ENCODE measurements at places on chromosomes 12 and 14.

- no peak for DNase-seq
- no peak overlapping the region for H3K4me3 ChIP-seq
- no peak overlapping the region for H3K27ac ChIP-seq
- peaks cover 11% of the 10 kb centered on the region for H3K27me3 ChIP-seq
- H3K36me3 ChIP-seq: no peaks in the 10 kb centered on the region
Measured at GRCh38 chr12:22101749-22102243, 55.8 kb downstream of the CMAS start.

GRCh38 chr12:21675641-21676040, 18.0 kb upstream of the LDHB start:
- H3K27ac ChIP-seq: peak overlapping the region; percentile 65
- no peak for DNase-seq
- peaks cover 48% of the 10 kb centered on the region for H3K4me1 ChIP-seq
- H3K36me3 ChIP-seq: no peaks in the 10 kb centered on the region

DNA sequence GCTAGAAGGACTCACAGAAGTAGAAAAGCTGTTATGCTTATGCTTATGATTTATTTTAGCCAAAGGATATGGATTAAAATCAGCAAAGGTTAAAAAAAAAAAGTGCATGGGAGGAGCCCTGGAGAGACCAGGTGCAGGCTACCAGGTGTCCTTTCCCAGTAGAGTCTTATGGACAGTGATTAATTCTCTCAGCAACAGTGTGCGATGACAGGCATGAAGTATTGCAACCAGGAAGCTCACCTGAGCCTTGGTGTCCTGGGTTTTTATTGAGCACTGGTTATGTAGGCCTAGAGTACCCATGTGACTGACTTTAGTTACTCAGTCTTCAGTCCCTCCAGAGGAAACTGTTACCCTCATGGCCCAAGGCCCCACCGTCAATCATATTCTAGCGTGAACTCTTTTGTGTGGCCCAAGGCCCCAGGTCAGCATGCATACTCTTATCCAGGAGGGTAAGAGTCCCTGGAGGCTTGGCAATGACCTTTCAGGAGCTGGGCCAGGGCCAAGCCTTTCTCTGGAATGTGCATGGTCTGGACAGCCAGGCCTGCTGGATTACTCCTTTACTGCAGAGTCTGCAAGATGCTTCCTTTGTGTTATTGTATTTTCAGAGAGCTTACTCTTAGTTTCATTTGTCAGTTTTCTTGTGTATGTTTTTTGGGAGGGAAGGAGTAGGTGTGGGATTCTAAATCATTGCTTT, 69.6 kb upstream of the RD3L start:
- no peaks in the 10 kb centered on the region for H3K4me1 ChIP-seq
- H3K27me3 ChIP-seq: no peaks in the 10 kb centered on the region
- DNase-seq: no peak
- H3K36me3 ChIP-seq: no peaks in the 10 kb centered on the region
- H3K4me3 ChIP-seq: no peak overlapping the region

GRCh38 chr14:77409131-77409533, 14.2 kb downstream of the NOXRED1 start:
- no peak overlapping the region for H3K27ac ChIP-seq
- H3K27me3 ChIP-seq: no peaks in the 10 kb centered on the region
- no peak overlapping the region for H3K4me3 ChIP-seq
- DNase-seq: no peak

DNA sequence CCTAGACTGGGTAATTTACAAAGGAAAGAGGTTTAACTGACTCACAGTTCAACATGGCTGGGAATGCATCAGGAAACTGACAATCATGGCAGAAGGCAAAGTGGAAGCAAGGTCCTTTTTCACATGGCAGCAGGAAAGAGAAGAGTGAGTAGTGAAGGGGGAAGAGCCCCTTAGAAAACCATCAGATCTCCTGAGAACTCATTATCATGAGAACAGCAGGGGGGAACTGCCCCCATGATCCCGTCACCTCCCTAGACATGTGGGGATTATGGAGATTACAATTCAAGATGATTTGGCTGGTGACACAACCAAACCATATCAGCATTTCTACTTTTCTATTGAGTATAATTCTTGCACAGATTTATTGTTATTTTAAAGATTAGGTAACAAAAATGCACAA, 822.1 kb upstream of the FLRT2 start:
- H3K36me3 ChIP-seq: no peaks in the 10 kb centered on the region
- H3K27me3 ChIP-seq: no peaks in the 10 kb centered on the region
- no peak overlapping the region for H3K27ac ChIP-seq
- no peak overlapping the region for H3K4me3 ChIP-seq
- H3K4me1 ChIP-seq: no peaks in the 10 kb centered on the region

DNA sequence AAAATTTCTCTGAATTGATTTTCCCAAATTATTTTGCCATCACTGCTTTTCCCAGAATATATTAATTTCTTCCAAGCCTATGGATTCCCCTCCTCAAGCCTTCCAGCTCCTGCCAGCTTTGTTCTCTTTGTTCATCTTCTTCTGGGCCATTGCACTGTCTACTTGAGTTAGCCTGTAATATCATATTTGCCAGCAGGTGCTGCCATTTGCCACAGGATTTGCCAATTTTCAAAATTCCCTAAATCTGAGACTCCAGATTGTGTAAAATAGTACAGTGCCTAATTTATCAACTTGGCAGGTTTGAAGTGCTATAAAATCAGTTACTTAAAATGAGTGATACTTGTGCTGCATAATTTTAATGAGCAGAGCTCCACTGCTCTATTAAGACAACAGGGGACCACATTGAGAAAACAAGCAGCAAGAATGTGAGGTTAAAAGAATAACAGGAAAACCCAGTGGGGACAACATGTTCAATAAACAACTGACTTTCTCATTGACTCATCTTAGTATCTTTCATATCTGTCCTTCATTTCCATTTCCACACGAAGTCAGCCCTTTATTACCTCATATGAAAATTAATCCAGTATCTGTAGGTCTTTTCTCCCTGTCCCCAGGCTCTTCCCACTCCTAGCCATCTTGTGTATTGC, 84.6 kb upstream of the CCDC196 start:
- no peaks in the 10 kb centered on the region for H3K4me1 ChIP-seq
- no peaks in the 10 kb centered on the region for H3K36me3 ChIP-seq
- H3K4me3 ChIP-seq: no peak overlapping the region
- no peak overlapping the region for H3K27ac ChIP-seq
- no peak for DNase-seq
- no peaks in the 10 kb centered on the region for H3K27me3 ChIP-seq

DNA sequence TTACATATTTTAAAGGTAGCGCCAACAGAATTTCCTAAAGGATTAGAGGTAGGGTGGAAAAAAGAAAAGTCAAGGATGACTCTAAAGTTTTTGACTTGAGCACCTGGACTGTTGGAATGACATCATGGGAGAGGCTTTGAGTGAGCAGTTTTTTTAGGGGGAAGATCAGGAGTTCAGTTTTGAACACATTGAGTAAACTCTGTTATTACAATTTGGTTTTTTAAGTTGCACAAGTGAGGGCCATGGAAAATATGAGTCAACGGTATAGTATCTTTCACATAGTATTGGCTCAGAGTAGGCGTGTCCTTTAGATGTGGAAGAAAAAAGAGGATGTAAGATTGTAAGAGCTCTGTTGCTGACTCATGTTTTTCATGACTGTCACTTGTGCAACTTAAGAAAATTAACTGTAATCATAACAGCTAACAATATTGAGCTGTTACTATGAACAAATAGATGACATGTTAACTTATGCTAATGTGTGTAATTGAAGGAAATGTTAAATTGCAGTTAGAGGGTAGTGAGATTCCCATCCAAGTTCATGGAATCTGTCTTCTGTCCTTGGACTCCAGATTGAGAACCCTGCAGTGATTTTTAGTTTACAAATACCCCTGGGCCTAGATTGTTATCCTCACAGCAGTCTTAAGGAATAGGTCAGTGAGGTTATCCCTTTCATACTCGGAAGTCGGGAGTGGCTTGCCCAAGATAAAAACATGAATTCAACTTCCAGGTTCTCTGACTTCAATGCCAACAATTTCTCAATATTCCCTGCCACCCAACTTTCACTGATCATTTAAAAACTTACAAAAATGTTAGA, 48.2 kb upstream of the ATP2B1 start:
- H3K27ac ChIP-seq: peak overlapping the region; percentile 48
- no peaks in the 10 kb centered on the region for H3K27me3 ChIP-seq
- no peak for DNase-seq

DNA sequence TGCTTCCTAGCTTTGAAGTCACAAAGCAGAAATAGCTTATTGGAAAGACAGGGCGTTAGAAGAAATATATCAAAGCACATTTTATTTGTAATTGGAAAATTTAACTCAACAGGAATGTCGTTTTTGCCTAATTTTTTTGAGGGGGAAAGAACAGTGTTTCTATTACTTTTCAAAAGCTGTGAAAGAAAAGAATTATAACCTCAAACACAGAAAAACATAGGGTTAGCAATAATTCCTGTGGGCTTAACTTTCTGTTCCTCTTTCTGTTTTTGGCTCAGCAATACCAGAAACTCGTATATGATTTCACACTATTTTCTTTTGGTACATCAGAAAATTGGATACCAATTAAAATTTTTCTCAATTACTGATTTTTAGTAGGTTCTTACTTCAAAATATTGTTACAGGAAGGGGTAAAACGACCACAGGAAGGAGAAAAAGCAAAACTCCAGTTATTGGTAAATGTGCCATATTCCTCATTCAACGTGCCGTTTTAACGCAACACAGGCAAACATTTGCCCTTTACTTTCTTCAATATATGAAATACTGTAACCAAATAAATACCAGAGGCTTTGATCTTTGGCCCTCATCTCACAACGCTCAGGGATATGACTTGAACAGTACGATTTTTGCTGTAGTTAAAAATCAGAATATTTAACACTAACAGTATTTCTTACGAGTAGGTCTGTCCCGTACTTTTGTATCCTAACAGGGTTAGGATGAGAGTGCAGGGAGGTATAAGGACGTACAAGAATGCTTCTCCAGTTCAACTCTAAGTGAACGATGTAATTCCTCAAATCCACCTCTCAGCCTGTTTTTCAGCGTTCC, 1.3 kb upstream of the RNU6-7 start:
- H3K27ac ChIP-seq: peak overlapping the region; percentile 96
- H3K4me1 ChIP-seq: peaks cover 10% of the 10 kb centered on the region
- DNase-seq: no peak
- H3K27me3 ChIP-seq: no peaks in the 10 kb centered on the region

- H3K4me1 ChIP-seq: no peaks in the 10 kb centered on the region
- no peak overlapping the region for H3K27ac ChIP-seq
- DNase-seq: no peak
- H3K4me3 ChIP-seq: no peak overlapping the region
Measured at GRCh38 chr14:81633496-81633895, 99.8 kb upstream of the SEL1L start.

DNA sequence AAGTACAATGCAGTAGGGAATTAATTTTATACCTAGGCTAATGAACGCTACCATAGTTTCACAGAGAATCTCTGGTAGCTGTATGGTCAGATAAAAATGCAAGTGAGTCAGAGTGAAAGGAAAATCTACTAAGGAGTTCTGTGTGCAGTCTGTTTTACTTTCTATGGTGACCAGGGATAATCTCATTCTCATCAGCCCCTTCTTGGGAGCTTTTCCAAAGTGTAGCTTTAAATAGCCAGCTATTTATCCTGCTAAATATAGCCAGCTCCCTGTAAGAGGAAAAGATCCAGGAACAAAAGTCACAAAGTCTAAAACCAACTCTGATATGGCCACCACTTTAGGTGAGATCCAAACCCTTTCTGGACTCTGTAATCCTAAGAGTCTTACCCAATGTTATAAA, 75.5 kb downstream of the TMEM116 start:
- H3K27ac ChIP-seq: no peak overlapping the region
- no peaks in the 10 kb centered on the region for H3K27me3 ChIP-seq
- H3K4me1 ChIP-seq: no peaks in the 10 kb centered on the region
- no peak for DNase-seq
- H3K4me3 ChIP-seq: no peak overlapping the region

GRCh38 chr14:24918822-24919221, 131.1 kb downstream of the STXBP6 start:
- no peaks in the 10 kb centered on the region for H3K27me3 ChIP-seq
- H3K4me3 ChIP-seq: no peak overlapping the region
- H3K36me3 ChIP-seq: no peaks in the 10 kb centered on the region

DNA sequence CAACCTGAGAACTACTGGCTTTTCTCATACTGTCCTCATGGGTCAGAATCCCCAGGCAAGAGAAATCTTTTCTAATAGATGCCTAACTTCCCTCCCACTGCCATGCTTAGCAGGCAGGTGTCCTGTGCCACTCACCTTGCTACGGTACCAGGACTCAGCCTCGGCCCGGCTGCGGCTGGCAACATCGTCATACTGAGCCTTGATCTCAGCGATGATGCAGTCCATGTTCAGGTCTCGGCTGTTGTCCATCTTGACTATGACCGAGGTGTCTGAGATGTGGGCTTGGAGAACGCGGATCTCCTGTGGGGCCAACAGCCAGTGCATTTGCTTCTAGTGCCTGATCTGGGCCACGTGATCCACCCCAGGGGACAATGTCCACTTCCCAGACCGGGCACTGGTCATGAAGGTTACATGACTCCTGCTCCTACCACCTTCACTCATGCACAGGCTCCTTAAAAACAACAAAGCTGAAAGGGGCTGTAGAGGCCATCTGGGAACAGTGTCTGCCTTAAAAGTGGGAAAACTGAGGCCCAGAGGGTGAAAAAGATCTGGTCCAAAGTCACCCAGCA, 4.1 kb downstream of the KRT85 start:
- H3K4me1 ChIP-seq: peaks cover 12% of the 10 kb centered on the region
- H3K36me3 ChIP-seq: no peaks in the 10 kb centered on the region
- no peak overlapping the region for H3K27ac ChIP-seq
- H3K4me3 ChIP-seq: no peak overlapping the region

GRCh38 chr12:27583057-27583797, 59.2 kb downstream of the PPFIBP1 start:
- H3K4me3 ChIP-seq: no peak overlapping the region
- no peak for DNase-seq
- no peak overlapping the region for H3K27ac ChIP-seq
- peaks cover 2% of the 10 kb centered on the region for H3K4me1 ChIP-seq
- no peaks in the 10 kb centered on the region for H3K27me3 ChIP-seq

DNA sequence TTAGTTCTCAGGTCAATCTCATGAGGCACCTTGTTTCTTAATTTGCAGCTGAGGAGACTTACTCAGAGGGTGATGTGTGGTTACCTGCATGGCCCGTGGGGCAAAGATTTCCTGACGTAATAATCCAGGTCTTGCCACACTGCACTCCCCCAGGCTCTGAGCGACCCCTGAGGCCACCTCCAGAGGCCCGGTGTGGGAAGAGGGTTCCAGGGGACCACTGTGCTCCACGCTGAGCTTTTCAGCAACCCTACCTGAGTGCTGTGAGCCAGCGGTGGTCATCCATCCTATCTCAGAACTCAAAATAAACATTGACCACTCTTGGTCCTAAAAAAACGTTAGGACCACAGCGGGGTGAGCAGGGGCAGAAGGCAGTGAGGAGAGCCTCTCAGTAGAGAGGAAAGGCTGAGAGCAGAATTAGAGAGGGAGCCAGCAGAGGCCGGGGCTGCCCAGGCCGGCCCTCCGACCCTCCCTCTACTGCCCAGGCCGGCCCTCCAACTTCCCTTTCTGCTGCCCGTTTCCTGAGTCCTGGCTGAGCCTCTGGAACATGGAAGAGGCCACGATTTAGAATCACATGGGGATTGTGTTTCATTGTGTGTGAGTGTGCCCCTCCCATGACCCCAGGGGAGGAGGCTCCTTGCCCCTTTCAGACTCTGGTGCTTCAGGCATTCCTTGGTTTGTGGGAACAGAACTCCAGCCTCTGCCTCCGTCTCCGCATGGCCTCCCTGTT, 188.2 kb upstream of the DIO3 start:
- no peaks in the 10 kb centered on the region for H3K27me3 ChIP-seq
- no peaks in the 10 kb centered on the region for H3K4me1 ChIP-seq
- H3K27ac ChIP-seq: no peak overlapping the region
- no peaks in the 10 kb centered on the region for H3K36me3 ChIP-seq
- no peak for DNase-seq
- no peak overlapping the region for H3K4me3 ChIP-seq

All from T-cell (primary cell).